Activated CD4-positive, alpha-beta memory T cell treated with anti-CD3 and anti-CD28 coated beads, Interleukin-2, amount 10 ng/mL, durations not matched to agents 7 days and 5 days (primary cell): ENCODE measurements at places on chromosomes 2 and 18.

DNA sequence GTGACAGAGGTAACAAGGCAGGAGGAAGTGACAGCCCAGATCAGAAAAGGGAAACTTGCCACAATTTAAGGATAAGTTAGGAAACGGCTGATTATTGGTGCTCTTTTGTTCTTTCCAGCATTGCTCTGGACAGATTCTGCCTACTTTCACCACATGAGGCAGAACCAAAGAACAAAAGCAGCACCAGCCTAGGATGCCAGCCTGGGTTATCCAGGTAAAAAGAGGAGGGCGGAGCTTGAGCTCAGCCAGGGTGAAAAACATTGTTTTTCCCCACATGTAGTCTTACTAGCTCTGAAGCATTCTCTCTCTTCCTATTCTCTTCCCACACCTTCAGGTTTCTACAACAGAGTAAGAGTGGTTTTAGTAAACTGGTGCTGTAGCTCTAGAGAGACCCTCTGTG is 300.5 kb downstream of the TMX3 start:
- no peaks in the 10 kb centered on the region for H3K27me3 ChIP-seq
- H3K4me1 ChIP-seq, result no peaks in the 10 kb centered on the region
- no peaks in the 10 kb centered on the region for H3K36me3 ChIP-seq
- DNase-seq, result no peak

DNA sequence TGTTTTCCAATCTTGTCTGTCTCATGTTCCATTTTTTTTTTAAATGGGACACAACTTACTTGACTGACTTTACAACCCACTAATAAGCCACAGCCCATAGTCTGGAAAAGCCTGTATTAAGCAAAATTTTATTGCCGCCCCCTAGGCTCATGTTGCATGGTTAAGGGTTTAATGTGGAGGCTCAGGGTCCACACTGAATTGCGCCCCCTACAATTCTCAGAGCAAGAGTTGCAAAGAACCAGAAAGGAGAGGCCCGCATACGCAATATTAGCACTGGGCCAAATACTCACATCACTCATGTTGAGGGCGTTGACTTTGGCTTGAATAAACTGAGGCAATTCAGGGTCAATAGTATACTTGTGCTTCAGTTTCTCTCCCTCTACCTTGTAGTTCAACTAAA is 65.5 kb downstream of the NEB start:
- H3K4me3 ChIP-seq, result no peak overlapping the region
- H3K4me1 ChIP-seq, result peaks cover 15% of the 10 kb centered on the region
- H3K36me3 ChIP-seq, result no peaks in the 10 kb centered on the region
- no peak for DNase-seq

DNA sequence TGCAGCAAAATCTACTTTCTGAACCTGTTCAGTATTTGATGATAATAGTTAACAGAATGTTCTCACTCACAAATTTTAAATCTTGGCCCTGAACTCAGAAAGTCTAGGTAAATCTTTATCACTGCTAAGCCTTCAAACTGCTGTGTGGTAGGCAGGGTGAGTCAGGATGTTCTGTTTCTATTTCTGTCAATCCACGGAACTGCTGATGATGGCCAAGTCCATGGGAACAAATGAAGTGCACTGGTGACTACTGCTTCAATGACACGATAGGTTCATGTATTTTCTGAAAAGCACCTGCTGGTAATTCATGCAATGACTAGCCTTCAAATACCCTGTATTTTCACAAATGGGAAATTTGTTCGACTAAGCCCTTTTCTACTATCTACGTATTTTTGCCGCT is 14.2 kb downstream of the NIFK start:
- no peaks in the 10 kb centered on the region for H3K27me3 ChIP-seq
- H3K4me1 ChIP-seq, result peaks cover 38% of the 10 kb centered on the region
- peak; percentile 52 for DNase-seq
- H3K27ac ChIP-seq, result peak overlapping the region; percentile 92
- H3K4me3 ChIP-seq, result peak overlapping the region; percentile 25
- H3K36me3 ChIP-seq, result peaks cover 17% of the 10 kb centered on the region

- H3K36me3 ChIP-seq, result no peaks in the 10 kb centered on the region
- no peak for DNase-seq
- no peak overlapping the region for H3K27ac ChIP-seq
- H3K27me3 ChIP-seq, result peaks cover 2% of the 10 kb centered on the region
- no peak overlapping the region for H3K4me3 ChIP-seq
Observed at GRCh38 chr18:61653823-61654551, 238.8 kb downstream of the RNF152 start.

DNA sequence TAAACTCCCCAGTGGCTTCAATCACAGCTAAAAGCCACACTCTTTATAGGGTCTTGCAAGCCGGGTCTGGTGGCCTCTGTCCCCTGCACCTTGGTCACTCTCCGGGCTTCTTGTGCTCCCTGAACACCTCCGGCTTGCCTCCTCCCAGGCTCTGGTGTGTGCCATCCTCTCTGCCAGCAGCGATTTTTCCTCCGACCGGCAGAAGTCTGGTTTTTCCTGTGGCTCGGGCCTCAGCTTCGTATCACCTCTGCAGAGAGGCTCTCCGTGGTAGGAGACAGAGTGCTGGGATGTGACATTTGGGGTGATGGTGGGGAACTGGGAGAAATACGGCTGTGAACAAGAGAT is 58.8 kb upstream of the HPCAL1 start:
- no peaks in the 10 kb centered on the region for H3K36me3 ChIP-seq
- no peak overlapping the region for H3K27ac ChIP-seq
- H3K4me1 ChIP-seq, result no peaks in the 10 kb centered on the region
- no peak for DNase-seq
- H3K4me3 ChIP-seq, result no peak overlapping the region
- H3K27me3 ChIP-seq, result peaks cover 2% of the 10 kb centered on the region

- H3K27me3 ChIP-seq, result no peaks in the 10 kb centered on the region
- no peaks in the 10 kb centered on the region for H3K4me1 ChIP-seq
- H3K4me3 ChIP-seq, result no peak overlapping the region
- no peak for DNase-seq
- H3K27ac ChIP-seq, result no peak overlapping the region
Observed at GRCh38 chr2:56531668-56532420, 348.1 kb downstream of the CCDC85A start.

GRCh38 chr2:171652416-171652785 is 34.9 kb upstream of the DYNC1I2 start:
- H3K4me1 ChIP-seq, result no peaks in the 10 kb centered on the region
- H3K27me3 ChIP-seq, result peaks cover 44% of the 10 kb centered on the region
- no peak overlapping the region for H3K27ac ChIP-seq
- no peaks in the 10 kb centered on the region for H3K36me3 ChIP-seq
- DNase-seq, result no peak

DNA sequence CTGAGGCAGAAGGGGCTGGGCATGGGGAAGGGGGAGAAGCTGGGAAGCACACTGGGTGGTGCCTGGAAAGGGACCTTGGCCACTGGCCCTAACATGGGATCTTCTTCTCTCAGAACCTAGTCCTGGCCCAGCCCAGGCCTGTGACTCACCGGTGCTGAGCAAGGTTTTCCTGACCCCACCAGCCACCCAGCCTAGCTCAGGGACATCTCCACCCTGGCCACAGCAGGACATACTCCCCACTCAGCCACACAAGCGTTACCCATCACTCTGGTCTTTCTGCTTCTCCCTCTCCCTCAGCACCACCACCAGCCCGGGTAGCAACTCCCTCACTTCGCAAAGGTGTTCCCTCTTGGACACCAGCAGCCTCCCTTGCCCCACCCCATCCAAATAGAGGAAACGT is 22.8 kb downstream of the TNS1 start:
- no peak for DNase-seq
- no peaks in the 10 kb centered on the region for H3K4me1 ChIP-seq
- peaks cover 4% of the 10 kb centered on the region for H3K27me3 ChIP-seq
- no peak overlapping the region for H3K4me3 ChIP-seq

- no peak overlapping the region for H3K4me3 ChIP-seq
- no peaks in the 10 kb centered on the region for H3K27me3 ChIP-seq
- H3K27ac ChIP-seq, result no peak overlapping the region
- peaks cover 18% of the 10 kb centered on the region for H3K4me1 ChIP-seq
Observed at GRCh38 chr2:25228848-25229278, 60.5 kb upstream of the POMC start.

DNA sequence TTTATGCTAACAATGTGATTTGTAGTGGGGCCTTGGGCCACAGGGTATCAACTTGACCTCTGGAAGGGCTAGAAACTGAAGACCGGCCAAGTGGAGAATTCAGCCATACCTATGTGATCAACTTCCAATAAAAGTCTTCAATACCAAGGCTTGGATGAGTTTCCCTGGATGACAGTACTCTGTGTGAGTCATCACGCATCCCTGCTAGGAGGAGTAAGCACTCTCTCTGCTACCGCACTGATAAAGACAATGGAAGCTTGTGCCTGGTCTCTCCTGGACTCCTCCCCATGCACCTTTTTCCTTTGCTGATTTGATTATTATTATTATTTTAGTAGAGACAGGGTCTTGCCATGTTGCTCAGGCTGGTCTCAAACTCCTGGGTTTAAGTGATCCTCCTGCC is 58.1 kb downstream of the SKA1 start:
- H3K36me3 ChIP-seq, result no peaks in the 10 kb centered on the region
- H3K4me1 ChIP-seq, result no peaks in the 10 kb centered on the region
- no peak overlapping the region for H3K4me3 ChIP-seq
- H3K27me3 ChIP-seq, result peaks cover 12% of the 10 kb centered on the region
- DNase-seq, result no peak

DNA sequence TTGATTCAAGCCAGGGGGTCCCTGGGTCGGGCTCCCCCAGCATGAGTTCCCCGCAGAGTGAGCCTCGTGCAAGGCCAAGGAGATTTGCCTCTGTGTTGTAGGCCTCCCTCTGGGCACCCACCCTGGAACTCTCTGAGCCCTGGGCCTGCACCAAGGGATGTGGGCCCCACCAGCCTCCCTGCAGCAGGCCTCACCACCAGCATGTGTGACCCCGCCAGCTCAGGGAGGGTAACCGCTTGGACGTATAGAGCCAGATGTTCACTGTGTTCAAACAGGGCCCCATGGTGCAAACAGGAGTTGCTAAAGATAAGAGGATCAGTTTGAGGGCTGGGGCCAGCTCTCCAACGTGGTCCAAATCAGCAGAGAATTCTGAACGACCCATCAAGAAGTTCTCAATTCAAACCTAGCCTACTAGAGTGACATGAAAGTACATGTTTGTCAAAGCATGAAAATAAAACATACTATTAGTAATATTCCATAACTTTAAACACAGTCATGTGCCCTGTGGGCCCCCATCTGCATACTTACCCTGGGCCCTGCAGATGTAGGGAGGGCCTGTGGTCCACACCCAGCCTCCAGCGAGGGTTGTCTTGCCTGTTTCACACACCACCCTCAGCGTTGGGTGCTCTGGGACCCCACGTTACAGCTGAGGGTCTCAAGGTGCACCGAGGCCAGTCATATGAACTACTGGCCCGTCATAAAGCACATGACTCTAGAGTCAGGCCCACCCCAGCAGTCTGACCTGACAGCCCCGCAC is 5.5 kb upstream of the TUBB6 start:
- peaks cover 54% of the 10 kb centered on the region for H3K27me3 ChIP-seq
- H3K27ac ChIP-seq, result no peak overlapping the region
- no peaks in the 10 kb centered on the region for H3K36me3 ChIP-seq
- H3K4me3 ChIP-seq, result no peak overlapping the region

DNA sequence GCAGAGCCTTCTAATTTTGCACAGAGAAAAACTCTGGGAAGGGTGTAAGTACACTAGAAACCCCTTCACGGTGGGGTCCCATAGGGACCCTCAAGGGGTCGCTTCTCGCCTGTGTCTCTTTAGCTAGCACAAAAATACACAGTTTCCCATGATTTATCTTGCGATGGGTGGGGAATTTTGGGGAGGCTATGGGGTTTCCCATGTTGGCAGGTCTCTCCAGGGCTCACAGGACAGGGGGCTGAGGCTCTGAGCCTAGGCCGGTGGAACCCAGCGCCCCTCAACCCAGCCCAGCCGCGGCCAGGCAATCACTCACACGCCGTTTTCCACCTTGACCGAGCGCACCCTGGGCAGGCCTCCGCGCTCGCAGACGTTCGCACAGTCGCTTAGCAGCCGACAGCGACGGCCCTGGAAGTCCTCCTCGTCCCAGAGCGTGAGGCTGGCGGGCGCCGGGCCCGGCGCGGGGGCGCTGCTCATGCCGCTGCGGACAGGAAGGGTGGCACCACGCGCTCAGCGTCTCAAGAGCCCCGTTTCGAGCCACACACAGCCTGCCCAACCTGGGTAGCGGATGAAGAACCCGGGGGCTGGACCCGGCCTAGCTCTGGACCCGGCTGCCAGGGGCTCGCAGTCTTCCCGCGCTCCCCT is 398 bp downstream of the CRYBA2 start:
- no peak overlapping the region for H3K4me3 ChIP-seq
- H3K36me3 ChIP-seq, result no peaks in the 10 kb centered on the region
- H3K27me3 ChIP-seq, result peaks cover 82% of the 10 kb centered on the region
- no peak for DNase-seq

- H3K4me3 ChIP-seq, result no peak overlapping the region
- peaks cover 89% of the 10 kb centered on the region for H3K36me3 ChIP-seq
- H3K27me3 ChIP-seq, result no peaks in the 10 kb centered on the region
Observed at GRCh38 chr2:151481744-151482143, 72.0 kb downstream of the RIF1 start.

GRCh38 chr2:188668017-188668680 is 306.0 kb upstream of the COL3A1 start:
- H3K27me3 ChIP-seq, result no peaks in the 10 kb centered on the region
- H3K4me3 ChIP-seq, result no peak overlapping the region
- H3K4me1 ChIP-seq, result no peaks in the 10 kb centered on the region
- H3K36me3 ChIP-seq, result no peaks in the 10 kb centered on the region
- DNase-seq, result no peak

DNA sequence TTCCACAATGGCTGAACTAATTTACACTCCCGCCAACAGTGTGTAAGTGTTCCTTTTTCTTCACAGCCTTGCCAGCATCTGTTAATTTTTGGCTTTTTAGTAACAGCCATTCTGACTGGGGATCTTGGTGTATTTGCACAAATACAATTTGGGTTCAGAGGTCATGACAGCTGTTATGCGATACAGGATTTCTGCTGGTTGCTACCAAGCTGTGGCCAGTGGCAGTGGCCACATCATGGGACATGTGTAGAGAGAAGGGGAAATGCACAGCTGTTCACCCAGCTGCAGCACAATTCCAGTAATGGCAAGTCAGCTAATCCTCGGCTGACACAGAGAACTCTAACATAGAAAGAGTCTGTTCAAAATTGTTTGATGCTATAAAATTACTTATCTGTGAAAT is 21.0 kb upstream of the SELENOI start:
- H3K4me1 ChIP-seq, result peaks cover 38% of the 10 kb centered on the region
- H3K4me3 ChIP-seq, result no peak overlapping the region
- peaks cover 3% of the 10 kb centered on the region for H3K27me3 ChIP-seq

- peaks cover 2% of the 10 kb centered on the region for H3K27me3 ChIP-seq
- no peaks in the 10 kb centered on the region for H3K4me1 ChIP-seq
- no peaks in the 10 kb centered on the region for H3K36me3 ChIP-seq
- no peak for DNase-seq
- no peak overlapping the region for H3K27ac ChIP-seq
- H3K4me3 ChIP-seq, result no peak overlapping the region
Observed at GRCh38 chr2:158359846-158360245, 96.7 kb downstream of the CCDC148 start.

- no peak overlapping the region for H3K4me3 ChIP-seq
- no peak for DNase-seq
- H3K4me1 ChIP-seq, result no peaks in the 10 kb centered on the region
Observed at GRCh38 chr2:41726364-41726763, 321.5 kb upstream of the PKDCC start.

GRCh38 chr2:3626812-3627499 is 31.0 kb upstream of the ALLC start:
- no peaks in the 10 kb centered on the region for H3K36me3 ChIP-seq
- no peak overlapping the region for H3K4me3 ChIP-seq
- H3K27ac ChIP-seq, result no peak overlapping the region
